ENCODE measurements at places on chromosomes 1 and 21.
A peak's percentile ranks its signal among the peaks of the same experiment; 100 is the strongest.

- no peak overlapping the region for H3K27ac ChIP-seq
- H3K4me3 ChIP-seq = no peak overlapping the region
- no peaks in the 10 kb centered on the region for H3K36me3 ChIP-seq
- DNase-seq = no peak
- peaks cover 43% of the 10 kb centered on the region for H3K27me3 ChIP-seq
- no peaks in the 10 kb centered on the region for H3K4me1 ChIP-seq
Observed at GRCh38 chr1:115805597-115805996, 35.3 kb downstream of the NHLH2 start.

DNA sequence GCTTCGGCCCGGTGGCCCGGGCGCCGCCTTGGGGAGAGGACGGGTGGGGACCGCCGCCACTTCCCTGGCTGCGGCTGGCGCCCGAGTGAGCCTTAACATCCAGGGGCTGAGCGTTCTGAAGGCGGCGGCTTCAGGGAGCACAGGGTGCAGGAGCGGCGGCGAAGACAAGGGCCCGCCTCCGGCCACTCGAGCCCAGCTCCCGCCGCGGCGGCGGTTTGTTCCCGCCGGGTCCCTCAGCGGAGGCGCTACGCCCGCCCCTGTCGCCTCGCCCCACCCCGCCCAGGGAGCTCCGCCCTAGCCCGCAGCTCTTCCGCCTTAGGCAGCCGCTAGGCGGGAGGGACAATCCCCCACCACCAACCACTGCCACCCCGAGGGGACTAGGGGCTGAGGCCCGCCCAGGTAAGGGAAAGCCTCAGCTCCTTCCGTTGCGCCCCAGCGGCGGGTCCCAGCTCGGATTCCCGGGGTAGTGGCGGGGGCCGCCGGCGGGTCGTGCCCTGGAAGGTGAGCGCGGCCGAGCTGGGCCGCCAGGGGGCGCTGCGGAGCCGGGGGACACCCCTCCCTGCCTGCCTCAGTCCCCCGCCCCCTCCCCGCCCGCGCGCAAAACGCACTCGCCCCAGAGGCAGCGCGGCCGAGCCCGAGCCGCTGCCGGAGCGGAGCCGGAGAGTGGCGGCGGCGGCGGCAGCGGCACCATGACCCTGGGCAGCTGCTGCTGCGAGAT, at the start of gene FOXD2:
FOXD2 (plus strand) TSS at position 598 of the 718 bp plus-strand sequence; CDS start at position 690, 92 bp downstream.
- peak within 1 kb of the TSS; percentile 72 for H3K27ac ChIP-seq
- no peaks in the 10 kb centered on the region for H3K36me3 ChIP-seq
- peaks cover 27% of the 10 kb centered on the region for H3K4me1 ChIP-seq
- peak within 1 kb of the TSS; percentile 96 for H3K4me3 ChIP-seq

GRCh38 chr1:160416369-160416768, 16.0 kb downstream of the VANGL2 start:
- H3K36me3 ChIP-seq = no peaks in the 10 kb centered on the region
- H3K27me3 ChIP-seq = peaks cover 32% of the 10 kb centered on the region
- no peak overlapping the region for H3K27ac ChIP-seq
- no peak overlapping the region for H3K4me3 ChIP-seq
- no peak for DNase-seq
- H3K4me1 ChIP-seq = peaks cover 4% of the 10 kb centered on the region

DNA sequence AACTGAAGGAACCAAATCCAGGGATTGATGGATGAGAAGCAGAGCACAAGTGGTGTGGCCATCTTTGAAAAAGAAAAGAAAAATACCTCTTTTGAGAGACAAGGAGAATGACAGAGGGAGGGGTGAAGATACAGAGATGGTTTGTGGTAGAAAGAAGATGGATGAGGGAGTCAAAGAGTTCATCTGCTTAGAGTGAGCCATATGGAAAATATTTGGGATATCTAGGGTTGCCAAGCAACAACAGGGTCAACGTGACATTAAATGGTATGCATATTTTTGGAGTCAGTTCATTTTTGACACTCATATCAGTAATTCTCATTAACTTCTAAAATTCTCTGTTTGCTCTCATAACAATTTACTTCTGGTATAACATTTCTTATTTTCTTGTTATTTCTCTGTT, 50.7 kb downstream of the MACF1 start:
- H3K4me3 ChIP-seq = no peak overlapping the region
- H3K27me3 ChIP-seq = no peaks in the 10 kb centered on the region
- DNase-seq = no peak
- peaks cover 22% of the 10 kb centered on the region for H3K4me1 ChIP-seq
- no peaks in the 10 kb centered on the region for H3K36me3 ChIP-seq
- no peak overlapping the region for H3K27ac ChIP-seq

GRCh38 chr1:233587958-233588799, 25.7 kb upstream of the KCNK1 start:
- no peak overlapping the region for H3K4me3 ChIP-seq
- H3K36me3 ChIP-seq = no peaks in the 10 kb centered on the region
- peaks cover 30% of the 10 kb centered on the region for H3K27me3 ChIP-seq

DNA sequence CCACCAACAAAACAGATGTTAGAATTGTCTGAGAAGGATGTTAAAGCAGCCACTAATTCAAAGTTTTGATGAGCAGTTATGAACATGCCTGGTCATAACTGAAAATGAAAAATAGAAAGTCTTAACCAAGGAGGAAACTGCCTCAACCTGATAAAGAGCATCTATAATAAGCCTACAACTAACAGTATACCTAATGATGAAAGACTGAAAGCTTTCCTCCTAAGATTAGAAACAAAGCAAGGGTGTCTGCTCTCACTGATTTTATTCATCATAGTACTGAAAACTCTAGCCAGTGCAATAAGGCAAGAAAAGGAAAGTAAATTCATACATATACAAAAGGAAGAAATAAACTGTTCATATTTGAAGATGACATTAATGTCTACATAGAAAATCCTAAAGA, 82.0 kb downstream of the KCNK1 start:
- peaks cover 51% of the 10 kb centered on the region for H3K27me3 ChIP-seq
- H3K4me3 ChIP-seq = no peak overlapping the region
- no peak overlapping the region for H3K27ac ChIP-seq
- no peak for DNase-seq
- H3K4me1 ChIP-seq = no peaks in the 10 kb centered on the region
- no peaks in the 10 kb centered on the region for H3K36me3 ChIP-seq
